Thoracic aorta (tissue), 2 donors: ENCODE measurements at places on chromosomes 2 and 18.

DNA sequence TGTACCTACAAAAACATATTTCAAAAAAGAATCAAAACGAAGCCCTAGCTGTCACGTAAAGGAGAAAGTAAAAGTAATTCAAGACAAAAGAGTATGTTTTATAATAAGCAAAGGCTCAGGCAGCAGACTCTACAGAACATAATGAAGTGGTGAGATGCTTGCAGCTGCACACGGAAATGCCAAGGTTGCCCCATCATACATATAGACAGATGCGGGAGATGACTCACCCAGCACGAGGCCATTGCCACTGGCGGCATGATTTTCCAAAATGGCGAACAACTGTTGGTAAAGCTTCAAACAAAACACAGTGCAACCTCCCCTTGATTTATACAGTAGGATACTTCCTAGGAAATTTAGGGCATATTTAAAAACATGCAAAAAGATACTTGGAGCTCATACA lies 26.0 kb upstream of the C1QL2 start:
- DNase-seq, result no peak

DNA sequence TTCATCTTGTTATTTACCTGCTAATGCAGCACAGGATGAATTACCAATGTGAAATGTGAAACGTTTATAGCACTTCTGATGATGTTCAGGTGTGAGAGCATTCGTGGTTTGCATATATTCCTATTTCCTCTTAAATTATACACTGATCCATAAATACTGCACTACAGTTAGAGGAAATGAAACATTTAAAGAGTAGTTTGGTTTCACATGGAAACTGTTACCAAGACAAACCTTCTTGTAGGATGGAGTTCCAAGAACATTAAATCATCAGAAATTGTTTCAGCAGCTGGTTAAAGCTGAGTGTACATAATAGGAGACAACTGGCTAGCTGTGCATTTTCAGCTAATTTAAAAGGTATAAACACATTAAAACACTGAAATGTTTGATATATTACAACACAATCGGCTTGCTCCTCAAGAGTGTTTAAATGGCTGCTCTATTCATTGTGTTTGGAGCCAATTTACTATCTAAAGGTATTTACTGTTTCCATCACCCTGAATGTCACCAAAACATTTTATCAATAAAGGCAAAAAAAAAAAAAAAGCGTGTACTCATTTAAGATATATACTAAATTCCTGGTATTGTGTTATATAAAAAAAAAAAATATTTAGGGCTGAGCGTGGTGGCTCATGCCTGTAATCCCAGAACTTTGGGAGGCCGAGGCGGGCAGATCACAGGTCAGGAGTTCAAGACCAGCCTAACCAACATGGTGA lies 100.6 kb downstream of the DYM start:
- DNase-seq, result no peak

DNA sequence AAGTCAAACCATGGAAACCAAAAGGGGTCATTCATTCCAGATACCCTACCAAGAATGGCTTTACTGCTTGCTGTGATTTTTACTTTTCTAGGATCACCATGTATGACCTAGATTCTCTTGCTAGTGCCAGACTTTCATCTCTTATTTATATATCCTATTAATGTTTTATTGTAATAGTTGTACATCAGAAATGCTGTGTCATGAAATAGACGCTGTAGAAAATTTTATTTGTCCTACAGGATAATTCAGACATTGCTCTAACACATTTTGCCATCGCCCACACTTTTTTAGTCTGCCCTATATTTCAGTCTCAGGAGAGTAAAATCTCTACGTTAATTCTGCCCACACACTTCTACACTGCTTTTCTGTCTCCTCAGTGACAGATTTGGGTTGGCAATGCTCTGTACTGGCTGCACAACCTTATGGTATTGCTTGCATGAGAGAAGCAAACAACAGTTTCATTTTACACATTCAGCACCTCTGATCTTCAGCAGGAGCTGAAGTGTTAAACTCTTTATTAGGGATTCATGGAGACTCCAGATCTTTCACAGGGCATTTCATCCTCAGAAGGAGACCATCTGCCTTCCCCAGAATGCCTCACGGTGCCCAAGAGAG lies 871.8 kb upstream of the CHAC2 start:
- DNase-seq, result no peak

DNA sequence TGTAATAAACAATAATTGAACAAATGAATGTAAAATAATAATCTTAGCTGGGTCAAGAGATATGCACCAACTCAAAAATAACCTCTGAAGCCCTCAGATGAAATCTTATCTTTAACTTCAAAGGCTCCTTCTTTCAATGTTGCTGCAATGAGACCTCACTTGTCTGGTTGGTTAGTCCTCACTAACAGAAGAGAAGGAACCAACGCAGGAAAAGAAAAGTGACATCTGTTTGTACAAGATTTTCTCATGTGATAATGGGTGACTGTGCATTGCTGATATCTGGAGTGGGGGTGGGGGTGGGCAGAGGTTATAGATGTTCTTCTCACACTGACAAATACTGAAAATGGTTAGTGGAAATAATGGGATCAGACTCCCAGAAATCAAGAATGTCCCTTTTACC lies 2.6 kb downstream of the SCN7A start:
- DNase-seq, result no peak

DNA sequence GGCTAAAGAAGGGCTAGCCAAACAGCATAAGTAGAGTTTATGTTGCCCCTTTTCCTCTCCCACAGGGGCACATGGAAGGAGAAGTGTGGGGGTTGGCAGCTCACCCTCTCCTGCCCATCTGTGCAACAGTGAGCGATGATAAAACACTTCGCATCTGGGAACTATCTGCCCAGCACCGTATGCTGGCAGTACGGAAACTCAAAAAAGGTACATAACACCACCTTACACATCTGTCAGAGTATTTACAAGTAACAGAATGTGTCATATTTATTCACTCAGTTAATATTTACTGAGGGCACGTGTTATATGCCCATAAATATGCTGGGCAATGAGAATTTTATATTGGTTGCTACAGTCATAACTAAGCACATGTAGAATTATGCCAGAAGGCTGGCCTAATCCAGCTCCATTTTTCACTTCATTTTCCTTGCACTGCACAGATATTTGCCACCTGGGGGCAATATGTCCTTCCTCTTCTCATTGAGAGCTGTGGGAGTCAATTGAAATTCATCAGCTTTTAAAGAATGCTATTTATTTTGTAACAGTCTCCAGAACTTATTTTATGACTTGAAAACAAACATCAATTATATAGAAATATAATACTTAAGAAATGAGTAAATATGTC lies 150.6 kb downstream of the RTN4 start:
- no peak for DNase-seq

DNA sequence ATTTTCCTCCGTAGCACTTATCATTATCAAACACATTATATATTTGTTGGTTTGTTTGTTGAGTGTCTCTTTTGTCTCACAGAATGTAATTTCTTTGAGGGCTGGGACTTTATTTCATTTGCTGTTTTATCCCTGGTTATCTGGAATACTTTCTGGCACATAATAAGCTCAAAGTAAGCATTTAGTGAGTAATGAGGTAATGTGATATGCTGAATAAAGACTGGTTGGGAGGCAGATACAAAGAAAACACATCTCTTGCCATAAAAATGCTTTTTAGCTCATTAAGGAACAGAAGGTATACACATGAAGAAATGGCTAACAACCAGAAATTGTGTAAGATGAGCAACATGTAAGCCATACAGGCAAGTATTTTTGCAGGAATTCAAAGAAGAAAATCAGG lies 1411.8 kb downstream of the LRP1B start:
- no peak for DNase-seq

GRCh38 chr2:220513573-220514288 lies 886.3 kb downstream of the SLC4A3 start:
- DNase-seq, result no peak

- no peak for DNase-seq
These were observed 64.9 kb downstream of the ACTR2 start for GRCh38 chr2:65292461-65293011.

- DNase-seq, result no peak
These were observed 39.5 kb downstream of the ZNF519 start for GRCh38 chr18:14092625-14093306.

GRCh38 chr2:54158311-54158710 lies 42.9 kb downstream of the ACYP2 start:
- no peak for DNase-seq

DNA sequence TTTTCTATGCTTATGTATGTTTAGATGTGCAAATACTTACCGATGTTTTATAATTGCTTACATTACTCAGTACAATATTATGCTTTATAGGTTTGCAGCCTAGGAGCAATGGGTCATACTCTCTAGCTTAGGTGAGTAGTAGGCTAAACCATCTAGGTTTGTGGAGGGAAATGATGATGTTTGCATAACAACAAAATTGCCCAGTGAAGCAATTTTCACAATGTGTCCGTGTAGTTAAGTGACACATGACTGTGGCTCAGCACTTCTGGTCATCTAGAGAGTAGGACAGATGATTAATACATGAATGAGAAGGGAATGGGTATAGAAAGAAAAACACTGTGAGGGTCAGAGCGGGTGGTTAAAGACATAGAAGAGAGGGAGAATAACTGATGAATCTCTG lies 2116.2 kb upstream of the PIK3C3 start:
- no peak for DNase-seq

GRCh38 chr2:14199040-14199439 lies 433.5 kb upstream of the LRATD1 start:
- no peak for DNase-seq

- no peak for DNase-seq
These were observed 53.3 kb downstream of the CCDC148 start for GRCh38 chr2:158403237-158403636.

DNA sequence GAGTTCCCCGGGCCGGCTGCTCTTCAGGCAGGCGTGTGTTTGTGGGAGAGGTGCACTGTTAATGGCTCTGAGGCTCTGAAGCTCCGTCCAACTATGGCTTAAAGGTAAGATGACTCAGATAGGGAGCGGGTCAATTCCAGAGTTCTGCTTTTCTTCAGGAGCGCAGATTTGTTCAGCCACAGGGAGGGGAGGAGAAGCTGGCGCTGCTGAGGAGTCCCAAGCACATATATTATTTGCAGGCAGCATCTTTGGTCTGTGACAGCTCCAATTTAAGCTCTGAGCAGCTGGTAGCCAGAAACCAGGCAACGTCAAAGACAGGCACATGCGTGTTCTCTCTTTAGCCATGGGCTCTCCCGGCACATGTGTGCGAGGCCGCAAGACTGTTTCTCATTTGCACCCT lies 229.2 kb downstream of the BCL2 start:
- DNase-seq, result no peak

DNA sequence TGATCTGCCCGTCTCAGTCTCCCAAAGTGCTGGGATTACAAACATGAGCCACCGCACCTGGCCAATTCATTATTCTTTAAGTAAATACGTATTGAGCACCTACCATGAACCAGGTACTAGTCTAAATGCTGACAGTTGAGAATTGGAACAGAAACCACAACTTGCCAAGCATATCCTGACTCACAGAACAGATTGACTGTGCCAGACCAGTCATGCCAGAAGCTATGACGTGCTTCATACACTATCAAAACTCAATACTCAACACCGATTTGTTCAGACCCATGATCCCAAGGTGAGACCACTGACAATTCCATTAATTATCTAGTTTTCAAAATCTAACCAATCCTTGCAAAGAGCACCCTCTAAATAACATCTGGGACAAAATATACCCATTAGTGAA lies 148.6 kb downstream of the B3GNT2 start:
- DNase-seq, result no peak

GRCh38 chr2:28868611-28869010 lies 1.5 kb downstream of the TRMT61B start:
- DNase-seq, result no peak

DNA sequence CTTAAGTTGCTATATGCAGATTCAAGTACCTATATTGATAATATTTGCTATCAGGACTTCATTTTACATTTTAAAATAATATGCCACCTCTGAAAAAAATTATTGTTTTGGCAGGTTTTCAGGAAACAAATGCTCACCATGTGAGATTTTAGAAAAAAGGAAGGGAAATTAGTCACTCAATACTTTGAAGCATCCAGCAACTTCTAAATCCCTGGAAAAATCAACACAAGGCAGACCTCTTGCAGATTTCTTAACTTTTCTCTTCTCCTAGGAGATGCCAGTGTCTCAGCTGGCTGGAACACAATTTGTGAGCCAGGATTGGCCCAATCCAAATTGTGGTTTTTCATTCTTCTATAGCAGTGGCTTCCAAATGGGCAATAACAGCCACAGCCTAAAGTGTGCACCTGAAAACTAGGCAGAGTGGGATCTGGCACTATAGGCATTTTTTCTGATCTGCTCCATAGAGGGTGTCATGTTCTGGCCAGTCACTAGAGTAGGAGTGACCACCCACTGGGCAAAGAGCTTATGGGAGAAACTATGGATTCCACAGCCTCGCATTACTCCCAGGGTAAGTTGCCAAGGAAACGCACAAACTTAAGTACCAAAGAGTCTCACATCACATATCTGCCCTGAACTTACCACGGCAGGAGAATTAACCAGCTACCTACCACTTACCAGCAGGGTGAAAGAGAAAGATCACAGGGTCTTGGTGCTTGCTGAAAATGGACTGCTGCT lies 28.1 kb upstream of the THOC1 start:
- DNase-seq, result no peak

DNA sequence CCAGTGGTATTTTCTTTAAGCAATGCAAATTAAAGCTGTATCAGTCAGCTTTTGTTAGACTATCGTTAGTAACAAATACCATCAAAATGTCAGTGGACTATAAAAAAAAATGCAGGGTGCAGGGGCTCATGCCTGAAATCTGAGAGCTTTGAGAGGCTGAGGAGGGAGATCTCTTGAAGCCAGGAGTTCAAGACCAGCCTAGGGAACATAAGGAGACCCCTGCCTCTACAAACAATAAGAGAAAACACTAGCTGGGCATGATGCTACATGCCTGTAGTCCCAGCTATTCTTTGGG lies 253.7 kb downstream of the MYCN start:
- no peak for DNase-seq

DNA sequence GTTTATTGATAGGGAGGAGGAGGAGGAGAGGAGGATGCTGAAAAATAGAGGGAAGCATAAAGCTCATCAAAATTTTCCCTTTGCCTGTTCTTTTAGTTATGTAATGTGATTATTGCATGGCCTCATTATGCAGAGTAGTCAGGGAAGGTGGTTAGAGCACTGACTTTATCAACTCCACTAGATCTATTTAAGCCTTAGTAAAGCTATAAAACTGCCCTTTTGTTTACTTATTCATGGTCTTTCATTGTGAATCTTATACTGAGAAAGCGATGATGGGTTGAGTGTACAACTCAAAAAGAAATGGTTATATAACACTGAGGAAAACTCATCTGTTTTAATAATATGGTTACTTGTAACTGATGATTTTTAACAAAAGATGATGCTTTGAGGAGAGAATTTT lies 81.7 kb downstream of the MAP4K4 start:
- DNase-seq, result no peak
